ENCODE measurements at places on chromosomes 11 and 22.

DNA sequence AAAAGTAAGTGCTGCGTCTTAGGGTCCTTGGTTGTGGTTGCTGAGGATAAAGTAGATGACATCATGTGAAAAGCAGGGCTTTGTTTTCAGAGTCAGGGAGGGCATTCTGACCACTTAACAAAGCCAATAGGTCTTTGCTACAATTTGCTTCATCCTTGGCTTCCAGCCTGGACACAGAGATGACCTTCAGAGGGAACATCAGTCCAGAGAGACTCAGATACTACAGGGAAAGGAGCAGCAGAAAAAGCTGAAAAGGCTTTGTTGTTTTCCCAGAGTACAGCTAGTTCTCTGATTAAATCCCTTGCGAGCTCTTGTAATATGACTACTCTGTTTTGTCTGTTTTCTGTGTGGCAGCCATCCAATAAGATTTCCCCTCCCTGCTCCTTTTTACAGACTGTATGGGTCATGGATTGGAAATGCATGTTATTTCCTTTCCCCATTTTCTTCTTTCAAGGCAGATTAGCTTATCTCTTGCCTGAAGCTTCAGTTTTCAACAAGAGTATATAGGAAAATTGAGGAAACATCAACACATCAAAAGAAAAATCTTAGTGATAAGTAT is 31.9 kb downstream of the ATG13 start:
- DNase-seq, result peak; percentile 90

DNA sequence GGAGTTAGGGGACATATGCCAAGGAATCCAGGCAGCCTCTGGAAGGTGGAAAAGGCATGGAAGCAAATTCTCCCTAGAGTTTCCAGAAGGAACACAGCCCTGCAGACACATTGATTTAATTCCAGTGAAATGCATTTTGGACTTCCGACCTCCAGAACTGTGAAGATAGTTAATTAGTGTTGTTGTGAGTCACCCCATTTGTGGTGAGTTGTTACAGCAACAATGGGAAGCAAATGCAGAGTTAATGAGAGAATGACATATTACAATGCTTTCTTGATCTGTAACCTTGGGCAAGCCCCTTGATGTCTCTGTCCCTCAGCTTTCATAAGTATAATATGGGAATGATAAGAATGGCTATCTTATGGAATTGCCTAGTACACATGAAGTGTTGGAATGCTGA is 178.7 kb downstream of the KIRREL3 start:
- no peak for DNase-seq

DNA sequence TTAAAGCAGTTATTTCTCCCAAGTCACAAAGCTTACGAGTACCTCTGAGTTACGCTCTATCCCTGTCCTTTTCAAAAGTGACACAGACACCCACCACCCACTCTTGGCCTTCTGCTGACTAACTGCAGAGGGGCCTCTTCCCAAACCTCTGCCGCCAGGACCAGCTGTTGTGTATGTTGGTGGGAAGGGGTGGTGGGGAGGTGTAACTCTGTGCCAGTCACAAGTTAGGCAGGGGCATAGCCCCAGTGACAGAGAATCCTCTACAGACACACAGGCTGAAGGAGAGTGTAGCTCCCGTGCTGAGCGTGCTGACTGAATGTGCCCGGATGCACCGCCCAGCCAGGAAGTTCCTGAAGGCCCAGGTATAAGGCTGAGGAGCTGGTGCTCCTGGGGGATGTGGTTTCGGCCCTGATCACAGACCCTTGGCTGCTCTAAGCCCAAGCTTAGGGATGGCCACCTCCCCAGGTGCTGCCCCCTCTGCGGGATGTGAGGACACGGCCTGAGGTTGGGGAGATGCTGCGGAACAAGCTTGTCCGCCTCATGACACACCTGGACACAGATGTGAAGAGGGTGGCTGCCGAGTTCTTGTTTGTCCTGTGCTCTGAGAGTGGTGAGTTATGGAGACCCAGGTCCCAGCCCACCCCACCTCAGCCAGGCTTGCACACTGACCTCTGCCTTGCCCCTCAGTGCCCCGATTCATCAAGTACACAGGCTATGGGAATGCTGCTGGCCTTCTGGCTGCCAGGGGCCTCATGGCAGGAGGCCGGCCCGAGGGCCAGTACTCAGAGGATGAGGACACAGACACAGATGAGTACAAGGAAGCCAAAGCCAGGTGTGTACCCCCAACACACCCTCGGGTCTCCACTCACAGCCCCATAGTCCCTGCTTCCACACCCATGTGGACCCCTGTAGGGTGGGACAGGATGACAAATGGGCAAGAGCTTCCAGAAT is 4.9 kb downstream of the RIC8A start:
- no peak for DNase-seq

DNA sequence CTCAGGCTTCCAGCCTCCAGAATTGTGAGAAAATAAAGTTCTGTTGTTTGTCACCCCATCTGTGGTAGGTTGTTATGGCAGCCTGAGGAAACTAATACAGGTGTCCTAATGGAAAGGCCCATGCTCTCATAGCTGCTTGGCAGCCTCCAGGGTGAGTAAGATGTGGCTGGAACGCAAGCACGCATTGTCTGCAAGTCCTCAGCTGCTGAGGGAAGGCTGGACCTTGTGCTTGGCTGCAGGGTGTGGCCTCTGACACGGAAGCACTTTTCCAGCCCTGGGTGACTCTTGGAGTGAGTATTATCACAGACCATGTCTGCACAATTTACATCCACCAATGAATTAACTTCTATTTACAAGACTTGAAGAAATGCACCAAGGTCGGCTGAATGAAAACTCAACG is 44.4 kb upstream of the BARX2 start:
- DNase-seq, result no peak

- DNase-seq, result no peak
Measured at GRCh38 chr22:24938741-24939341, 7.7 kb downstream of the LHFPL7 start.

DNA sequence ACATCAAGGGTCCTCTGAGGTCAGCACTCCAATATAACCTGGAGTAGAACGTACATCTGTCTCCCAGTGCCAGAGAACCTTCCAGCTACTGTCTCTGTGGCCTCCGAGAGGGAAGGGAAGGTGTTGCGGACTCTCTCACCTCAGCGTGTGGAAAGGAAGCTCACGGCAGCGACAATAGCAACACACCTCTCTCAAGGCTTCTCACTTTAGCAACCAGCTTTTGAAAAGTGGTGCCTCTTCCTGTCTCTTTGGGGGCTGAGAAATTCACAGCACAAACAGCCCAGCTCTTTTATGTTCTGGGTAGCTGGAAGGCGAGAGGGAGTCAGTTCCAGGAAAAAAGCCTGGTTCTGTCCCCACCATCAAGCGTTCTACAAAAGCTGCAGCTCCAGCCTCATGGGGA is 156.9 kb upstream of the TBCEL start:
- no peak for DNase-seq

DNA sequence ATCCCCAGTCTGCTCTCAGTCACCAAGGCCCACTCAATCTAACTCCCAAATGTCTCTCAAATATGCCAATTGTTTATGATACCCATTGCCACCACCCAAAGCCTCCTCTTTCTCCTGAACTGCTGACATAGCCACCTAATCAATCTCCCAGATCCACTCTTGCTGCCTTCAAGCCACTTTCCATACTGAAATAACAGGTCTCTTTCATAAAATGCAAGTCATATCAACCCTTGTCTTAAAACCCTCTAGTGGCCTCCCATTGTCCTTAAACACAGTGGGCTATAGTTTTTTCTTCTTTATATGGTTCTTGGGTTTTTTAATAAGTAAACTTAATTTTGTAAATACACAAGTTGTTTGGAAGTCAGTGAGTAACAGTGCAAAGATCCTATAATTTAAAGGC is 155.2 kb upstream of the ZC3H12C start:
- no peak for DNase-seq

- peak; percentile 10 for DNase-seq
Measured at GRCh38 chr11:111718436-111718835, 47.8 kb downstream of the PPP2R1B start.

DNA sequence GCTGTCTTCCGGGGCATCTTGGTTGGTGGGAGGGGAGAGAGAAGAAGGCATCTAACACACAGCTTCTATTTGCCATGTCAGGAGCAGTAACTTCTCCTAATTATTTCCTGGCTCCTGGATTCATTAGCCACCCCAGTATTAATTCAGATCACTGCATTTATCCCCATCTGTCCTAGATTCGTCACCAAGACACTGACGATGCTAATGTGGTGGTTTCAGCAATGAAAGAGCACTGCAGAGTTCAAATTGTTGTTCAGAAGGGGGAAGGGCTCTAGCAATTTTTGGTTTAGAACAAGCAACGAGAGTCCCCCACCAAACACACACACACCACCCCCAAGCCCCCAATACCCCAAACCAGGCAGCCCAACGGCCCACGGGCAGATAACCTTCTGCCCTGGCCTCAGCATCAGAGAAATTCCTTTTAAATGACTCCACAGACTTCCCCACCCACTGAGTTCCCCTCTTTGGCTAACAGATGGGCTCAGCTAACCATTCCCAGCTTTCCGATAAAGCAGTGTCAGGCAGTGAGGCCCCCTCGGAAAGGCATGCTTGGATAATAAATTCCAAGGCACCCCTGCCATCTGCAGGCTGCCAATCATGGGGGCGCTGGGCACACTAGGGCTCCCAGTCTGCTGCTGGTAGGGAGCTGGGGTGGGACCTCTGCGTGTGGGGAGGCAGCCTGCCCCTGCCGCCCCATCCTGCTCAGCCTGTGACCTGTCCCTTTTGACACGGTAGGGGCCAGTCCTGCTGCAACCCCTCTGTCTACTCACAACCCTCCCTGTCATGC is 453.5 kb downstream of the MIAT start:
- DNase-seq, result no peak

GRCh38 chr22:49377306-49377705 is 450.4 kb downstream of the BRD1 start:
- no peak for DNase-seq

DNA sequence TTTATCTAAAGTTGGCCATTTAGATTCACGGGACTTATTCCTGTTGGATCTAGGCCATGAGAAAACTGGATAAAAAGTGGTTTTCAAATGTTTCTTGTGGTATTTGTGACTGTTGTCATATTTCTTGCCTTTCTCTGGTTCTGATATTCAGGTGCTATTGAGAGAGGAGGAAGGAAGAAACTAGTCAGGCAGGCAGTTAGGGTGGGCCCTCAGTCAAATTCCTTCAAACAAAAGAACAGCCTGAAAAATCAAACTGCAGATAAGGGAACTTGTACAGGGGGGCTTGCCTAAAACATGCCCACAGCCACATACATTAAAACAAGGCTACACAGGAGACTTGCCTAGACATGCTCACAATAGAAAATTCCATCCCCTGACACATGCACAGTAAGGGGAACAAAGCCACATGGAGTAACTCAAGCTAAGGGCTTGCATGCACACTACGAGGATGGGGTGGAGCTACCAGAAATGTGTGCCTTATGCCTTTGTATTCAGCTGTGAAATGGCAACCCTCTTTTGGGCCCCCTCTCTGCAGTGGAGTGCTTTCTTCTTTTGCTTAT is 18.2 kb downstream of the NCR3LG1 start:
- DNase-seq, result no peak

GRCh38 chr22:41812805-41813545 is 12.5 kb downstream of the CCDC134 start:
- DNase-seq, result no peak

- peak; percentile 17 for DNase-seq
Measured at GRCh38 chr11:73218106-73218829, at the start of gene P2RY2. Gene P2RY2, plus strand, starts transcription at chr11:73218281. Its CDS starts 15,879 bp downstream, at chr11:73234160.

DNA sequence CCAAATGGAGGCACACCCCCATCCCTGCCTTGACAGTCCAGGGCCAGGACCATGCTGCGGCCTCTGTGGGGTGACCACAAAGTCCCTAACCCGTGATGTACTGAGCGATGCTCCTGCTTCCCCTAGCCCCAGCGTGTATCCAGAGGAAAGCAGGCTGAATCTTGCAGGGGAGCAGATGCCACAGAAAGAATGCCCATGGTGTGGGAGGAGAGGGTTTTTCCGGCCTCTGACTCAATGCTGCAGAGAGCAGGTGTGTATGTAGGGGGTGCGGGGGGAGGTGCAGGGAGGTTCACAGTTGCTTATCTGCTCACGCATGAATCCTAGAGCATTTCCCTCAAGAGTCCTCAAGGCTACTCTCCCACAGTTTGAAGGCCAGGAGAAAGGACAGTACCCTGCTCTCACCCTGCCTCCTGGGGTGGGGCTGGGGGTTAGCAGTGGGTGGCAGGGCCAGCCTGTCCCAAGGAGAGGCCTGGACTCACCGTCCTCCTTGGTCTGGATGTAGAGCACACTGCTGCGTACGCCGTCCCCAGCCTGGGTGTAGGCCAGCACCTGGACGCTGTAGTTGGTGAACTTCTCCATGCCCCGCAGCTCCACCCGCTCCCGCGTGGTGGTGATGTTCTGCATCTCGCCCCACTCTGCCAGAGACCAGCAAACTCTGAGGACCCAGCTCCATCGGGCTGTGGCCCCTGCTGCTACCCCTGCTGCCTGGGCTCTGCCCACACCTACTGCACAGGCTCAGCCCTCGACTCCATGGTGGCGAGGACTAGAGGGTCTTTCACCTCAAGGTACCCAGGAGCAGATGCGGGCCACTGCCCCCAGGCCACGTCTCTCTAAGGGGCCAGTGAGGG is 130.8 kb downstream of the CEP164 start:
- no peak for DNase-seq

GRCh38 chr11:59615120-59615636 is 396 bp downstream of the OSBP start:
- DNase-seq, result peak; percentile 3

DNA sequence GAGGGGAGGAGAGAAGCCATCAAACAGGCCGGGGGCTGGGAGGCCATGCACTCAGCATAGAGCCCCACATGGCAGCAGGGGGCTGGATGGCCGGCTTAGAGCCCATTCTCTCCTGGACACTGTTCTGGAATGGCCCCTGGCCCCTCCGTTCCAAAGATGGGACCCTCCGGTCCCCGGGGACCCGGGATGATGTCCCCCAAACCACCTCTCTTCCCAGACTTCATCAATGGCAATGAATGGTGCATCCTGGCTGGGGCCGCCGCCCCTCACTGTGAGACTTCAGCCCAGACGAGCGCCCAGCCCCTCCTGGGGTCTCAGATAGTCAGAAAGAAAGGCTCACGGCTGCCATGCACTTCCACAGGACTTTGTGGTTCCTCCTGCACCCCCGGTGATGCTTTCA is 13.8 kb upstream of the RTN4R start:
- DNase-seq, result no peak

DNA sequence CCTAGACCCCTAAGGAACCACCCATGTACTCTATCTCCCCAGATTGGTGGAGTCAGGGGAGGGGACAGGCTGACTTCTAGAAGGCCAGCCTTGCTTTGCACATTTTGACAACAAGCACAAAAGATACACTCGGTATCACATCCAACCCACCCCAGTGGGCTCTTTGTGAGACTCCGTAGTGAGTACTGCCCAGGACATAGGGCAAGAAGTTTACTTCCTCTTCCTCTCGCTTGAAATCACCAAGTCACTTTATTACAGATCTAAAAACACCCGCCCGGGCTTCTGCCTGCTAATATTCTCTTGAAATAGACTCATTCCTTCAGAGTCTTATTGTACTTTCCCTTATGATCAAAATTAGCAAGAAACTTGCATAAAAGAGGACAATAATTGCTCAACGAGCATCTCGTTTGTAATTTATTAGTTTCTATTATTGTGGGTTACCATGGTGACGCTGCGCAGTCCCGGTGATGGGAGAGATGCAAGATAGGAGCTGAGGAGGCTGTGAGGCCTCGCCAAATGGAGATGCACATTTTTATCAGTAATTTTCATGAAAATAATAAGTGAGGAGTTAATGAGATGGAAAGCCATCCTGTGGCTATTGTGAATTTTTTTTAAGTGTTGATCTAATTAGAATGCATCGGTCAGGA is 96.9 kb downstream of the FEZ1 start:
- no peak for DNase-seq
